ENCODE measurements at places on chromosomes 4 and X.

GRCh38 chr4:123106747-123107146 lies 184.3 kb upstream of the NUDT6 start:
- no peak for DNase-seq

DNA sequence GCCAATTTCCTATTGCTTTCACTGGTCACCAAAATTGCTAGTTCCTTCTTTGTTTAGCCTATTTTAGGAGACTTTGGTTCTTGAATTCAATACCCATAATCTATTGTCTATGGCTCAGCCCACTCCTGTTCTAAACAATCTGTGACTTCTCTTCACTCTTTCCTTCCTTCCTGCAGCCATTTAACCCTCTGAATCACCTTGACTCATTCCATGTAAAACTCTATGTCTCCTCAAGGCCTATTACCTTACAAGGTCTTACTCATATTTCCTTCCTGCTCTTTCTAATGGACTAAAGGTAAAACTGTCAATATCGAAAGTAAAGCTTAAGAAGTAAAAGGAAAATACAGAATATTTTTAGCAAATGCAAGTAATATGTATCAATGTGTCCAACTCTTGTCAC lies 301.6 kb downstream of the ARHGAP24 start:
- DNase-seq = no peak

- no peak for DNase-seq
Observed at GRCh38 chr4:87425711-87426110, 3.3 kb downstream of the NUDT9 start.

- no peak for DNase-seq
Observed at GRCh38 chr4:183153190-183153916, 54.3 kb downstream of the WWC2 start.

- no peak for DNase-seq
Observed at GRCh38 chrX:91137883-91138282, 296.8 kb upstream of the PABPC5 start.

DNA sequence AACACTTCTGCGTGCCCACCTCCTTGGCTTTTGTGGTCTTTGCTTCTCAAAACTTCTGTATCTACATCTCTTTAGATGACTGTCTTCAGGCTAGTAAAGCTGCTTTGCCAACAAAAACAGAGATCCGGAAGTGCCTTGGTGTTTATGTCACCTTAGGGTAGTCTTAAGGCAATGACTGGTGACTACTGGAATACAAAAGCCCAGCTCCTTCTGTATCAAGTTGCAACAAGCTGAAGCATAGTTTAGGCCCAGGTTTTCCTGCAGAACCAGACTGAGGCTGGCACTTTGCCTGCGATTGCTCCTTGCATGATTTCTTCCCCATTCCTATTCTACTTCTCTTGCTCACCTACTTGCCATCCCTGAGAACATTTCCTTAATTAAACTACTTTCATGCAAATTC lies 333.8 kb downstream of the DMD start:
- no peak for DNase-seq

DNA sequence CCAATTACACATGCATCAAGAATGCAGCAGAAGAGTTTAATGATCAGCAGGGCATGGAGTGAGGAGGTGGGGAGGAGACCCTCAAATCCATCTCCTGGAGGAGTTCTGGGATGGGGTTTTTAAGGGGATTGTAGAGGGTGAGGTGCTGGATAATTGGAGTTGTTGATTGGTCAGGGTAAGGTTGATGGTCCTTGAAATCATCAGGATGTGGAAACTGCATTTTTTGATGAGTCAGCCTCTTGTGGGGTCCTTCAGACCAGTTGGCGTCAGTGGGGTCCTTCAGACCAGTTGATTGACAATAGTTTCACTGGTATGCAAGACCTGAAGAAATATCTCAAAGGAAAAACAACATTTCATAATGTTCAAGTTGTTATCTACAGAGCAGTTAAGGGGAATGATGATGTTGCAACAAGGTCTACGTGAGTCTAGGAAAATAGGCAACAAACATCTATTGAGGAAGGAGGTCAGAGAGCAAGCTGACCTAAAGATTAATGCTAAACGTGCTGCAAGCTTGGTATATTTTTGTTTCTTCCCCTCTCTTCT lies 88.3 kb downstream of the NRK start:
- DNase-seq = no peak

DNA sequence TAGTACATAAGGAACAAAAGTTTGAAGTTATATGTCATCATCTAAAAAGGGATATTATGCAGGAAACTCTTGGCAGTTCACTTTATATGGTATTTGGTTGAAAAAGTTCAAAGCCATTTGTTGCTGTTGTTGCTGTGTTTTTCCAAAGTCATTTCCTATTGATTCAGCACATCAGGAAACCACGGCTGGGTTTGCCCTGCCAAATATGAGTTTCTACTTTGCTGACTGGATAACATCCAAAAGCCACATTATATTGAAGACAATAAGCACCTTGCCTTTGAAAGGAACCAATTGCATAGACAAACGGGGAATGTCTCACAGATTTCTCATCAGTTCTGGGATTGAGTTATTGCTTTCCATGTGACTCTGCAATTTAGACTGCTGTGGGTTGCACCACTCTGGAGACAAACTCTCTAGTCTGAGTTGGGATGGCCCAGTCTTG lies 206.1 kb downstream of the SLC39A8 start:
- DNase-seq = no peak

GRCh38 chr4:89411539-89412309 lies 104.1 kb upstream of the GPRIN3 start:
- DNase-seq = no peak

- no peak for DNase-seq
Observed at GRCh38 chr4:3030566-3031356, 43.6 kb downstream of the HTT-AS start.

- no peak for DNase-seq
Observed at GRCh38 chr4:42716996-42717395, 60.1 kb upstream of the ATP8A1 start.

- DNase-seq = no peak
Observed at GRCh38 chrX:106220177-106220576, 52.1 kb downstream of the PWWP3B start.

DNA sequence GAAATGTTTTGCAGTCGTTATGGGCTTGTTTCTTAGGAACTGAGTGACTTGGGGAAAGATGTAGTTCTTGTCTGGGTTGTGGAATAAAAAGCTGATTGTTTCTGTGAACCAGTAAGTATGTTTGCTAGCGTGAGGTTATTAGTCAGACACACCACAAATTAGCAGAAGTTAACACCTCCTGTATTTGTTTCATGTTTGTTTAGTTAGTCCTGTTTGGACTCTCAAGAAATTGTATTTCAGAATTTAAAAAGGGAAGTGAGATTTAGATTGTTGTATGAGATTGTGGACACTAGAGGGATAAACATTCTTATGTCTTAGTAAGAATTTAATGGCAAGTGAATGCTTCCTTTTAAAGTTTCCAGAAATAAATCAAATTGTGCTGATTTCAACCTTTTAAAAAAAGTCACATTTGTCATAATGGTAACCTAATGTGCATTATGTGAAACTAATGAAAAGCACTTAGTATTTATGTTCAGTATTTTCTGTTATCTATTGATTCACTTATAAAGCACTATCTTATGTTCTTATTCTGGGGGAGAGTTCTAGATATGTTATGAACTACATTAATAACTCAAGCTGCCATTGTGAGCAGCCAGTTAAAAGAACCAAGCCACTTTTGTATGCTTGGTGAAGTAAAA lies 25.6 kb downstream of the ATP10D start:
- no peak for DNase-seq

GRCh38 chrX:11970578-11971359 lies 167.5 kb upstream of the FRMPD4 start:
- no peak for DNase-seq

DNA sequence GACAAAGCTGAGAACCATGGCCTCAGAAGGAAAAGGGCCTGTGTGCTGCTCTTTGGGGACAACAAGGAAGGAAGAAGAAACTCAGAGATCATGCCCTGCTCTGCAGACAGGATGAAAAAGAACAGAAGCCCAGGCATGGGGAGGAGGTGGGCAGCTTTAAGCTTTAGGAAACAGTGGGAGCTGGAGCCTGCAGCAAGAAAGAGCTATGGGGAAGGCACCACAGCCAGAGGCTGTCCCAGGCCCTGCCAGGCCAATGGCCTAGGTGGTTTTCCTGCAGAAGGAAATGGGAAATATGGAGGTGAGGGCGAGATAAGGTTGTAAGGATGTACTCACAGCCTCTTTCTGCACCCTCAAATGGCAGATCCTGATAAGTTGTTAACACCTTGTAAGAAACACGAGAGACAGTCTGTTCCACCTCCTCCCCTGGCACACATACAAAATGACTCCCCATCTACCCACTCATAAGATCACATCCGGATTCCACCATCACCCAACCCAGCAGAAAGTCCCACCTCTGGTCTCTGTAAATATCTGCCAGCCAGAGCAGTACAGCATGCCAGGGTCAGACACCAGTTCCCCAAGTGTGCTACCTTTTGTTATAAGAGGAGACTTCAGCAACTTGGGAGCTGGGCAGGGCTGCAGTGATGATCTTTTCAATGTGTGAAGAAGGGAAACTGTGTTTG lies 105.2 kb downstream of the RTL5 start:
- DNase-seq = no peak

- no peak for DNase-seq
Observed at GRCh38 chrX:68896581-68896980, 67.8 kb downstream of the EFNB1 start.

DNA sequence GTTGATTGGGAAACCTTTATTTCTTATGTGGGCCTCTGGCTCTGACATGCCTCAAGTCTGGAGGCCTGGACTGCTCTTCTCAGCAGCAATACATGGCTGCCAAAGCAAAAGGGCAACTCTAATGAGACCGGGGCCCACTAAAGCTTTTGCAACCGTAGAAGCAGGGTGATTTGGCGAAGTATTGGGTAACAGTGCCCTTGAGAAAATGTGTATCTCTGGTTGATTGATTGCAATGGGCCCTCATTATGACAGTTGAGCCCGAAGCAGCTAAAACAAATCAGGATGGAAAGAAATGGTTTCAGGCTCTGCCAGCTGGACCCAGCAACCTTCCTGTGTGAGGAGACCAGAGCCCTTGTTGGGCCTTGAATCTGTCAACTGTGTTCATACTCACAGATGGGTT lies 73.4 kb downstream of the CLCN4 start:
- DNase-seq = no peak

DNA sequence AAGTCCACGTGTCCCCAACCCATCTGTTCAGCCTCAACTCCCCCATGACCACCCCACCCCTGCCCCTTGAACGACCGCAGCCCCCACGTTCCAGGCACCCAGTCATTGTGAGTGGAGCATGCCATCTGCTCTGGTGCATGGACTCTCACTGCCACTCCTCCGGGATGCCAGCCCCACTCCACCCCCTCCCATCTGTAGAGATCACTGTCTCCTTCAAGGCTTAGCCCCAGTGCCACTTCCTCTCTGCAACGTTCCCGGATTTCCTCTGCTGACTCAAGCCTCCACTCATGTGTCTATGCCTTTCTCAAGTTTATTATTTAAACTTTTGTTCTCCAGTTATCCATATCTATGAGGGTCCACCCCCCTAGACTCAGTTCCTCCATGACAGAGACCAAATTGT lies 54.0 kb downstream of the MAML3 start:
- DNase-seq = no peak

DNA sequence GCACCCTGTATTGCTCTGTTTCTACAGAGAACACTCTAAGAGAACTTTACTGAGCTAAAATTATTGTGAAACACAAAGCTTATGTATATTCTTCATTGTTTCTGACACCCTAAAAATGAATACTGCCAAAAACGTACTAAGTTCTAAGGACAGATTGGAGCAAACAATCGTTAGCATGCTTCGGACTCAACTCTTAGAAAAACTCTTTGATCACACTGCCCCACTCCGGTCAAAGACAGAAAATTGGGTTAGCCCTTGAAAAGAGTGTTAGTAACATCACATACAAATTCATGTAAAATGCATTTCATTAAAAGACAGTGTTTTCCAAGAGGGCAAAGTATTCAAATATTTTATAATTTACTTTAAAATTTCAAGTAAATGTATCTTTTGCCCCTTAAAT lies 177.4 kb downstream of the DCHS2 start:
- DNase-seq = no peak

DNA sequence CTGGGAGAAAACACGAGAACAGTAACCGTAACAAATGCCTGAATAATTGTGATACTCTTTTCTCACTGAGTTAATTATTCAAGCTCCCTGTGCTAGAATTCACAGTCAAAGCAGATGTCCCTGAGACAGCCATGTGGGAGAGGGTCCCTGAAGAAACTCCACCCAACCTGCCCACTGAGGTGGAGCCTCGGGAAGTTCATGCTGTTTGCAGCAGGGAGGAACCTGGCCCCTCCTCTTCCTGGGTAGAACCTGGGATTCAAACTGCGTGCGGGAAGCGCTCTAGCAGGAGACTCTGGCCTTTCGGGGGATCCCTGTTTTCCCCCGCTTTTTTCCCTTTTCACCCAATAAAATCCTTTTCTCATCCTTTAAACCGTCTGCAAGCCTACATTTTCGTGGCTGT lies 20.2 kb upstream of the RHOH start:
- no peak for DNase-seq

GRCh38 chr4:141388481-141388880 lies 167.8 kb downstream of the ZNF330 start:
- DNase-seq = no peak

Measured in activated CD4-positive, CD25-positive, alpha-beta regulatory T cell (primary cell).